ENCODE measurements at places on chromosomes 13 and 19. TPM values are rescaled to one million over a fixed set of nuclear protein-coding genes. Genes with fewer than 3 reads are reported as not detected.

KLF1 gene
- polyA plus RNA-seq: not detected

ZNF541 gene
- not detected for polyA plus RNA-seq

ZNF285 gene
- 2.1 TPM for polyA plus RNA-seq

KLK6 gene
- not detected for polyA plus RNA-seq

GAPDHS gene
- polyA plus RNA-seq: not detected

BCAM gene
- polyA plus RNA-seq: not detected

CALR3 gene
- not detected for polyA plus RNA-seq

PEAK3 gene
- 0.26 TPM for polyA plus RNA-seq

MYO16 gene
- not detected for polyA plus RNA-seq

FFAR2 gene
- polyA plus RNA-seq: not detected

CGB2 gene
- not detected for polyA plus RNA-seq
